Stimulated activated CD4-positive, alpha-beta T cell treated with anti-CD3 and anti-CD28 coated beads, Interleukin-15, amount 100 ng/mL, for 1 hour (primary cell): ENCODE measurements at places on chromosomes 5 and 9.

DNA sequence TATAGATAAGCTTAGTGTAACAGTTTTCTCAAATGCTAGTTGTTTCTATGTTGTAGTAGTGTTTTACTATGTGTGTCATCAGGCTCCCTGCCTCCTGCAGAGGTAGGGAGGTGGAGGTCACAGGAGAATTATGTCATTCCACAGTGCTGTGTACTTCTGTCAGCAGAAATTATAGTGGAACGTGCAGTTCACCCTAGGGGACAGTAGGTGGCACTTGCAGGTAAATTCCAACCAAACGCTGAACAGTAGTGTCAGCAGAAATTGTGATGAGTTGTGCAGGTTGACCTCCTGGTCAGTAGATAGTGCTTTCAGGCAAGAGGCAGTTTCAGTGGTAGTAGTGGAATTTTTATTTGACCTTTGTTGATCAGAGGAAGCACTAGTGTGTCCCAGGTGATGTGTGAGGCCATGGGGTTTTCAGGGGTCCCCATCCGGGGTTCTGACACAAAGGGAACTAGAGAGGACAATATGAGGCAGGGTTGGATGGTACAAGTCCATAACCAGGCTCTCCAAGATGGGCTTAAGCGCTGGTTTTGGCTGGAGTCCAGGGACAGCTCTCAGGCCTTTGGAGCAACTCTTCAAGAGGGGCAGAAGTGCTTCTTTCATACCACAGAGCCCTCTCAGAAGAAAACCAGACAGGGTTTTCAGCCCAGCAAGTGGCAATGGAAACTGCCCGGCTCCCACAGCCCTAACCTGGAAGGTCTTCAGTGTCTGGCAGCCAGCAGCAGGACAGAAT, 402.9 kb downstream of the CYLC2 start:
- DNase-seq: no peak

GRCh38 chr5:80798633-80799032, 143.8 kb upstream of the DHFR start:
- no peak for DNase-seq

- DNase-seq: no peak
Observed at GRCh38 chr9:129626625-129627284, 792 bp downstream of the NTMT1 start.

- no peak for DNase-seq
Observed at GRCh38 chr9:116360016-116360415, 206.4 kb downstream of the PAPPA start.

DNA sequence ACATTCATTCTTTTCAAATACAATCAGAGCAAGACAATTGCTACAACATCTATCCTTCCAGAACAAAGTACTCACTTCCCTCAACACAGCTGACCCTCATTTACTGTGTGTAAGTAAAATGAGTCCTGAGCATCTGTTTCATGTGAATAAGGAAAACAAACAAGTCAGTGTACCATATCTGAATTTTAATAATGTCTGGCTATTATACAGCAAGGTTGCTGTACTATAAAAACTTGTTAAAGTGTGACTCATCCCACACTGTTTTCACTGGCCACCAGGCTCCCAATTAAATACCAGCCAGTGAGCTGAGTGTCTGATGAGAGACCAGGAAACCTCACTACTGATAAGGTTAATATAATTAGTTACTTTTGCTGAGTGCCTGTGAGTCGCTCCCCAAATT, 339.8 kb downstream of the AGTPBP1 start:
- DNase-seq: no peak

- DNase-seq: no peak
Observed at GRCh38 chr9:114059047-114059803, 18.9 kb downstream of the AMBP start.

DNA sequence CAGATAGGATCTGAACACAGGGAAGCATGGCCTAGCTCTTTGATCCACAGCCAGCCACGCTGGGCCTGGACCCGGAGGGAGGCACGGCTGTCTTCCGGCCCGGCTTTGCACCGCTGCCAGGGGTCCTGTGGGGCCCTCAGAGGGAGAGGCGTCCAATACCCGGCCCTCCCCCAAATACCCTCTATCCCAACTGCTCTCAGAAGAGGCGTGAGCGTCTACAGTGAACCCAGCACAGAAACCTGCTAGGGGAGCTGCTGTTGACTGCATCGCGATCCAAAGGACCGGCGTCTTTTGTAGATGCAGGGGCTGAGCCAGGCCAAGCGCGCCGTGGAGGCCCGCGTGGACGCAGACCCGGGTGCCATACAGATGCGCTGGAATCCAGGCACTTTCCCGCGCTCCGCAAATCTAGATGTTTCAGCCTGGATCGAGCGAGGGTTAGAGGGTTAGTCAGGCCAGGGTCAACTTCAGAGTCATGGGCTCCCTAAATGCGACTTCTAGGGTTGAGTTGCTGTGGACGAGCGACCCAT, 1.1 kb upstream of the TCF7 start:
- no peak for DNase-seq

DNA sequence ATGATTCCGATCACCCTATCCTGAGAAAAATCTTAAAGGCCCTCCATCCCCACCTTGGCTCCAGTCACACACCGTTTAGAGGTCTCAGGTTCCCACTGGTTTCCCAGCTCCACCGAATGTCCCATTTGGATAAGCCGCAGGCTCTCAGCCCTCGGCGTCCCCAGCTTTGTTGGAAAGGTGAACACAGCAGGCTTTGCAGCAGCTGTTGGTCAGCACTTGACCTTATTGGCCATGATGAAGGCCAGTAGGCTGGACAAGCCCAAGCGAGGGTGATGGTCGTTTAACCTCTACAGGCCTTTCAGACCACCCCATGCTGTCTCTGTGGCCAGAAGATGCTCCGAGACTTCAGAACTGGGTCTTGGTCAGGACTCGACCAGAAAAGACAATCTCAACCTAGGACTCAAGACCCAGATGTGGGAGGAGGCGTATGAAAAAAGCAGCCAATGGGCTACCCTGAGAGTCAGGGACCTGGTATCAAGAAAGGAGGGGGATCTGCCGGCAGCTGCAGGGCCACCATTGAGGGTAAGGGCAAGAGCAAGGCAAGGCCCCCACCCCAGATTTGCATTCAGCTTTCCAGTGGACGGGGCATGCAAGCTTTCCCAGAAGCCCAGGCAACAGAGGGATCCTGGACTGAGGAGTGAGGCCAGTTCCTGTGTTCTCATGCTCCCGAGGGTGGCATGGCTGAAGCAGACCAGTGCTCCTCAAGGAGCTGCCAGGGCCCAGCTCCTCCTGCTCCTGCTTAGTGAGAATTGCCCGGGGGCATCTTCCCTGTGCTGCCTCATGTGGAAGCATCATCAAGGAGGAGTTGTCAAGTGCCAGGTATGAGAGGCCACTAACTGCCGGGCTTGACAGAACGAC, 13.4 kb downstream of the UBE2QL1 start:
- no peak for DNase-seq

- no peak for DNase-seq
Observed at GRCh38 chr9:133112663-133113026, 8.4 kb downstream of the RALGDS start.

- no peak for DNase-seq
Observed at GRCh38 chr9:35864695-35865255, 5.4 kb downstream of the OR13J1 start.

DNA sequence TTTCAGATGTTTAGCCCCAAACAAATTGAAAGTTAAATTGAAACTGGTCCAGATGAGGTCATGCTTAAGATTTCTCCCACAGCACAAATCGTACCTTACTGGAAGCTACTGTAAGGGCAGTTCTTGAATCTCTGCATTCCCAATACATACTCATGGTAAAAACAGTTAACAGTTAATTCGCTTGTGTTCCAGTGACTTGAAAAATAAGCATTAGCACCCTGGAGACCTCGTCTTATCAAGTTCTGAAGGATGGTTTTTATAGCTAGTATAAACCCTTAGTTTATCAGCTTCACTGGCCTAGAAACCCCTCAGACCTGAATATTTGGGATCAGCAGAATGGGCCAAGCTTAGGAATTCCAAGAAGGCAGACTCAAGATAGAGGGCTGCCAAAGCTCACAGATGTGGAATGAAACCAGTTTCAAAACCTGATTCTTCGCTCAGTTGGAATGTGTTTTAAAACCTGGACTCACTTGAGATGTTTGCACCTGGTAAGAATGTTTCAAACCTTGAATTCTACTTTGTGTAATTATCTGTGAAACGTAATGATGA, 103.6 kb downstream of the C9orf152 start:
- no peak for DNase-seq

DNA sequence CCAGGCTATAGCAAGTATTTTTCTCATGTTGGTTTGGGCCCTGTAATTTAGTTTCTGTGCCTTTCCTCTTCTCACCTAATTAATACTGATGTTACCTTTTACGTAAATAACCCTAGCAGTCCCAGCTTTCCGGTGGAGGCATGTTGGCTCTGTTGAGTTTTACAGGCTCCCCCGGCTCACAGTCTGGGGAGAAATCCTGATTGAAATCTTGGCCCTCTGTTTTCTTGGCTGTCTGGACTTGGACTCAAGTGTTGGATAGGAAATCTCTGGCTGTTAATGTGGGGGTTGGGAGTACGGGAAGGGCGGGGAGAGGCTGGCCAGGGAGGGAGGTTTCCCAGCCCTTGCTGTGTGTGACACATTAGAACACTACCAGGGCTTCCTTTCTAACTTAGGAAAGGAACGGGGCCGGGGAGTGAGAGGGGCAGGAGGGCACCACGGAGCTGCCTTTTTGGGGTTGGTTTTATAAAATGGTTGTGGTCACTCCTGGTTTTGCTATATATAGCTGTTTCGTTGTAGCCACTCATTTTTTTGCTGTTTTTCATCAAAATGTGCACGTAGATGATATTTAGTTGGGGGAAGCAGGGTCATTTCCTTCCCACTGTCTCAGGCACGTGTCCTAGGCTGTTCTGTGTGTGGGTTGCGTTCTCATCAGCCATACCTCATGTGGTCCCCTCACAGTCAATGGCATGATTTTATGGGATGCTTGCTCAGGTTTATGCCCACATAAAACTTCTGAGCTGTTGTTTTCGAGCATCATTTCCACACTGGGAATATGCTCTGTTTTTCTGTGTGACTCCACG, 11.0 kb downstream of the TRIO start:
- DNase-seq: no peak

DNA sequence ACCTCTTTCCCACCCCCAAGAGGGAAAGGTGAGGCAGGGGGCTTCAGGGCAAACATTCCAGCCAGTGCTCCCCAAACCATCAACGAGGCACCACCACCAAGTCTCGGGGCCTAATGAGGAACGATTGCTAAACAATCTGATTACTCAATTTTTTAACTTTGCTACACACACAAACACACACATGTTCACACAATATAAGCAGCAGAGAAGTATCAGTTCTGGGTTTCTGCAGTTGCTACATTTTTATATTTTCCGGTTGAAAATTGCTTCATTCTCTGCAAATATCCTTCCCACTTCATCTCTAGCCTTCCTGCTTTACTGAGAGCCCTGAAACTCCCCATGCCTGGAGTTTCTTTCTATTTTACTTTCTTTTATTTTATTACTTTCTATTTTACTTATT, 60.2 kb downstream of the FEM1C start:
- DNase-seq: no peak
